ENCODE measurements at places on chromosomes 1 and 21.
A peak's percentile ranks its signal among the peaks of the same experiment; 100 is the strongest.

DNA sequence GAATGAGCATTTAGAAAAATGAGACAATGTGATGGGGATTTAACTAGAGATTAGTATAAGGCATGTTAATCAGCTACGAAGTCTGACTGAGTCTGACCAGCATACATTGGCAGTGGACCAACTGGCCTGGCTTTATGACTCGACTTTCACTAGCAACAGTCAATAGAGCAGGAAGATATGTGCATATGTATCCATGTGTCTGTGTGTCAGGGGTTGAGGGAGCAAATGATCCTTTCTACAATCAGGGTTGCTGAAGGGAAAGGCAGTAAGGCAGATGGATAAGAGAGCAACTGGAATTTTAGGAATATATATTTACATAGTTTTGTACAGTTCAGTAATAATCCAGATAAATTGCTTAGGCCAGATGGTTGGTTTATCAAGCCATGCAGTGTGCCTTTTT lies 645.6 kb downstream of the PLA2G4A start:
- H3K36me3 ChIP-seq: no peaks in the 10 kb centered on the region
- H3K4me1 ChIP-seq: no peaks in the 10 kb centered on the region
- no peak overlapping the region for H3K4me3 ChIP-seq
- DNase-seq: no peak

DNA sequence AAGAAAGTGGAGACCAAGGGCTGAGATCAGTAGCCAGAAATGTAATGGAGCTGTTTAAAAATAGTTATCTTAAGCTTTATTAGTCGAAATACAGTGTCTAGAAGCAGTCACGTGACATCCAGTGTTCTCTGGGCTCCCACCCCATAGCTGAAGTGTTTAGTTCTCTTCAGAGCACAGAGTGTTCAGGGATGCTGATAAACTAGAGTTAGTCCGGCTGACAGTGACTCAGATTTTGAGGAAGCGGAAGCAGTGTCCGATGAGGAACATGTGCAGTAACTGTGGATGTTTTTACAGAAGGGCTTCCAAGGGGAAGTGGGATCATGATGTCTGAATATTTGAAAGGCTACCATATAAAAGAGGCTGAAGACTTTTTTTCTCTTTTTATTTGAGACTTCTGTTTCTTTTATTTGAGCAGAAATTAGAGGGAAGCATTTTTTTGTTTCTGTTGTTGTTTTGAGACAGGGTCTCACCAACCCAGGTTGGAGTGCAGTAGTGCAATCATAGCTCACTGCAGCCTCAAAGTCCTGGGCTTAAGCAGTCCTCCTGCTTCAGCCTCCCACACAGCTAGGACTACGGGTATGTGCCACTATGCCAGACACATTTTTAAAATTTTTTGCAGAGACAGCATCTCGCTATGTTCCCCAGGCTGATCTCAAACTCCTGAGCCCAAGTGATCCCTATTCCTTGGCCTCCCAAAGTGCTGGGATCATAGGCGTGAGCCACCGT lies 124.2 kb downstream of the GALNT2 start:
- H3K27ac ChIP-seq: peak overlapping the region; percentile 22
- no peaks in the 10 kb centered on the region for H3K4me1 ChIP-seq
- H3K36me3 ChIP-seq: no peaks in the 10 kb centered on the region
- H3K4me3 ChIP-seq: no peak overlapping the region
- peak; percentile 66 for DNase-seq

DNA sequence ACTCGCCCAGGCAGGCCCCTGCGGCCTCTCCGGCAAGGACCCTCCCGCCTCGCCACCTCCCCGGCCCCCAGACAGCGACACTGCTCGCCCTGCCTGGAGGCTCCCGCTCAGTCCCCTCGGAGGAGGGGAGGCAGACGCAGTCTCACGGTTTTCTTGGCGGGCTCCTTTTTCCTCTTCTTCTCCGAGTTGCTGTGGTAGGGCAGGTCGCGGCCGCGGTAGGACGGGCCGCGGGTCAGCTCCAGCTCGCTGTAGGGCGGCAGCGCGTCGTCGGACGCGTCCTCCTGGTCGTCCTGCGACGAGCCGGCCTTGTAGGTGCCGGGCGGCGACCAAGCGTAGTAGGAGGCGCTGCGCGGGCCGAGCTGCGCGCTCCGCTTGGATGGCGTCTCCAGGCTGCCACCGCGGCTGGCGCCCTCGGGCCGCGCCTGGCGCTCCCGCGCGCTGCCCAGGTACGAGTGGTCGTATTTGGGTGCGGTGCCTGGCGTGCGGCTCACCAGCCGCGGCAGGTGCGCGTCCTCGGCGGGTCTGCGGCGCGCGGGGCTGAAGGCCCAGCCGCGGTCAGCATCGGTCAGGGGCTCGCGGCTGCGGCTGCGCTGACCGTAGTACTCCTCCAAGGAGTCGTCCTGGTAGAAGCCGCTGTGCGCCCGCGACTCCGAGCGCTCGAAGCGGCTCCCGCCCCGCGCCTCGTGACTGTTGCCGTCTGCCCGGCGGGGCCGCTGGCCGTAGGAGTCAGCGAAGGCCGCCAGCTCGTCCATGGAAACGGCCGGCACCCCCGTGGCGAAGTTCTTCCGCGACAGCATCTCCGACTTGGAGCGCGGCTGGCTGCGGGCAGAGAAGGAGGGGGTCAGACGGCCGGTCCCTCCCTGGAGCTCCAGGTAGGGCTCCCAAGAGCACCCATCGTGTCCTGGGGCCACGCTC lies 44.8 kb upstream of the TADA1 start:
- H3K27me3 ChIP-seq: no peaks in the 10 kb centered on the region
- peak overlapping the region; percentile 14 for H3K4me3 ChIP-seq
- no peaks in the 10 kb centered on the region for H3K36me3 ChIP-seq
- H3K4me1 ChIP-seq: peaks cover 2% of the 10 kb centered on the region
- DNase-seq: no peak
- H3K27ac ChIP-seq: no peak overlapping the region

GRCh38 chr1:225849925-225850324 lies 32.3 kb downstream of the TMEM63A start:
- no peaks in the 10 kb centered on the region for H3K27me3 ChIP-seq
- H3K4me3 ChIP-seq: no peak overlapping the region
- H3K27ac ChIP-seq: peak overlapping the region; percentile 31
- peak; percentile 63 for DNase-seq

DNA sequence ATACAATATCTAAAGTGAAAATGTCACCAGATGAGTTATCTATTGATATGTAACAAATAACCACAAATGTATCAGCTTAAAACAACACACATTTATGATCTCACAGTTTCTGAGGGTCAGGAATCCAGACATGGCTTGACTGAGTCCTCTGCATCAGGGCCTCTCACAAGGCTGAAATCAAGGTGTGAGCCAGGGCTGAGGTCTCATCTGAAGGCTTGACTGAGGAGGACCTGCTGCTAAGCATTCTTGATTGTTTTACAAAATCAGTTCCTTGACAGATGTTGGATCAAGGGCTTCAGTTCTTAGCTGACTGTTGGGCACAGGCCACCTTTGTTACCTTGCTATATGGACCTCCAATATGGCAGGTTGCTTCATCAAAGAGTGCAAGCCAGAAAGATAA lies 483.7 kb downstream of the CAMTA1 start:
- no peaks in the 10 kb centered on the region for H3K4me1 ChIP-seq
- no peaks in the 10 kb centered on the region for H3K27me3 ChIP-seq
- no peak overlapping the region for H3K4me3 ChIP-seq
- no peaks in the 10 kb centered on the region for H3K36me3 ChIP-seq
- H3K27ac ChIP-seq: no peak overlapping the region
